ENCODE measurements at places on chromosomes 7 and 10.
A peak's percentile ranks its signal among the peaks of the same experiment; 100 is the strongest.

- DNase-seq, result peak; percentile 35
Observed at GRCh38 chr10:98353170-98353569, 61.8 kb downstream of the PYROXD2 start.

DNA sequence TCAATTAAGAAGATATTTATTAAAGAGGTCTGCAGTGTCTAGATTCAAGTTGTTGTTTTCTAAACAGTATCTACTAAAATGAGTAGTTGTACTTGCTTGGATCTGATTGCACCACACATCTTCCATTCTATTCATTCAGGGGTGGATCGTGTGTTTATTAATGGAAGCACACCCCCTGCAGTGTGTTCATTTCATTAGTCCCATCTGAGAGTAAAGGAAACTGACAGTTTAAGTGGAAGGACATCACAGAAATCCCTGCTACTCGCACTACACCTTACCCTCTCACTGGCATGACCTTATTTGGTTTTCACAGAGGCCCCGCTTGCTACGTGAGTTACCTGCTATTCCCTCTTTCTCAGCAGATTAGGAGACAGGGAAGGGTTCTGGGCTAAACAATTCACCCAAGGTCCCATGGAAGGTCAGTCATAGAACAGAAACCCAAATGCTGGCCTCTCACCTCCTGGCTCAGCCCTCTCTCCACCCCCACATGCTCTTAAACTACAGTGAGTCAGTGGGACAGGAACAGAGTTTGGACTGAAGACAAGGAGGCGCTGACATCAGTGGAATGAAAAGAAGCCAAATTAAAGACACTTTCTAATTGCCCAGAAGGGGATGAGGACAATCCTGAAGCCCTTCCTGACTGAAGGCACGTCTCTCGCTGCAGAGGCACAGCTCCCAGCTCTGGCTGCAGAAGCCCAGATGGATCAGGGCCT, 369.2 kb upstream of the NRP1 start:
- DNase-seq, result no peak

DNA sequence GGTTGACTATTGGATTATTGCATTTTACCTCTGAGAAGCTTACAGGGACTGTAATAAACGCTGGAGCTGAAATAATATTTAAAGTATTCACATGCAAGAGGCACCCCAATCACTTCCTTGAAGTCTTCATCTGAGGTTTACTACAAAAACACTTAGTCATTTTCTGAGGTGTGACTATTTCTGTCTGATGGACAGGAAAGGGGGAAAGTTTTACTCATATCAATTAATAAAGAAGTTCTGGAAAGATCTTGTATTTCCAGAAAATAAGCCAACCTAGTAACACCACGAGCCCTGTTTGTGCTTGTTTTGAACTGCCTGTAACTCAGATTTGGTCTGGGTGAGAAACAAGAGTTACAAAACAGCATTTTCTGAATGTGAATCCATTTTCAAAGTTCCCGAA, 63.9 kb upstream of the PRKCQ start:
- DNase-seq, result no peak

GRCh38 chr7:158272509-158273137, 315.0 kb downstream of the PTPRN2 start:
- DNase-seq, result no peak

DNA sequence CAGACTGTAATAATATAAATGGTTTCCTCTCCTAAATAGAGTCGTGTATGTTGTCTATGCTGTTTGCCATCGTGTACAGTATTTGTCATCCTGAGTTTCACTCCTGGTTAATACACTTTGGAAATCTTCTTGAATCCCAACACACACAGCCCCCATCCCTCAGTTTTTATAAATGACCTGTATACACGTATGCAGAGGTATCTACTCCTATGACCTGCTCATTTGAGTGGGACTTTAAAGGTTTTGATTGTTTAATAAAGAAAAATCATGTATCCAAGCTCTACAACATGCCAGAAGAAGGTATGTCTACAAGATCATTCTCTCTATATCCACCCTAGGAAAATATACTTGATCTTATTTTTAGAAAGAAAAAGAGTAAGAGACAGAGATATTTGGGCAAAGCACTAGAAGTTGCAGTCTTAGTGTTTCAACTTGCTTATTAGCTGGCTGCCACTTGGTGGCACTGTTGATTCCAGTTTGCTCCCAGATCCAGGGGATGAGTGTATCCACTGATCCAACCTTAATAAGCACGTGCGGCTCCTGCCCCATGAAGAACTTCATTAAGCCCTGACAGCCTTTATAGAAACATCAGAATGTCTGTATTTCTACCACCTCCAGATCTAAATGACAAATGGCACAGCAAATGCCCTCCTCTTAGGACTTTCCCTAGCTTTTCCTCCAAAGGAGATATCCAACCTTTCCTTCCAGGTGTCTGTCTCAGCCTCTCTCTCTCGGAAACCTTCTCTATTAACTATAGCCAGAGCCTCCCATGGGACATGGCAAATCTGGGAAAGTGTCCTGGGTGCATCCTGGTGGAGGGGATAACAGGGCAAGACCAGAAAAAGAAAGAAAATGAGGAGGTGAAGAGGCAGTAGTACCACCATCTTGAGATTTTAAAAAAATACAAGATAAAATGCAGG, 181.6 kb upstream of the NEBL start:
- peak; percentile 85 for DNase-seq

DNA sequence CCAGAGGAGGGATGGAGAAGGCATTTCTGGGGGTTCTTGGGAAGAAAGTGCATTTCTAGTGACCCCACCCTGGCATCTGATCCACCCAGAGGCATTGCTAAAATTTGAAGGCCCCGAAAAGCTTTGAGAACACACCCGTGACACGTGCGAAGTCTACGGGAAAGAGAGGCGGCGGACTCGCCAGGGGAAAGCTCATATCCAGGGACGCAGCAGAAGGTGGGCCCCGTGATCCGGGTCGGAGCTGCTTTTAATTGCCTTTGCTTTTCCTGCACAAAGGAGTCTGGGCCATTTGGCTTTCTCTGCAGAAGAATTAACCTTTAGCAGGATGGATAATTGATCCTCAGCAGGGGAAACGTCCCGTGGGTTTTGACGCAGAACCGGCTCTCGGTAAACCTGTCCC, 50.3 kb downstream of the CARD11 start:
- DNase-seq, result no peak

- peak; percentile 27 for DNase-seq
Observed at GRCh38 chr7:95330961-95331337, 6.6 kb upstream of the PON1 start.

DNA sequence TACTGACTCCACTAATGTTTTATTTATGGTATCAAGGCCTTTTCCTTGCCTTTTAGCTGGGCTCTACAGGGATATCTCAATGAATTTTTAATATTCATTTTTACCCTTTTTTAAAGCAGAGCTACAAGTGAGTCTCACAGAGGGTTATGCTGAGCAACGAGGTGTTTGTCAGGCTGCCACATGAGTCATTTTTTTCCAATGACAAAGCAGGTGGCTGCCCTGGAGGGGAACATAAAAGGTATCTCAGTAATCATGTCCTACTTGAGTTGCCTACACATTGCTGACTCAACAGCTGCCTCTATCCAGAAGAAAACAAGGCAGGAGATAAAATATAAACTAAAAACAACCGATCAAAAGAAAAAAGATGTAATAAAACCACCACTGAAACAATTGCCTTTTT, 1004.9 kb upstream of the POT1 start:
- no peak for DNase-seq

- DNase-seq, result no peak
Observed at GRCh38 chr7:281637-282036, 8.3 kb upstream of the FOXL3 start.

- DNase-seq, result no peak
Observed at GRCh38 chr10:98314532-98315284, 46.7 kb upstream of the LOXL4 start.

GRCh38 chr7:2566890-2567678, 8.3 kb downstream of the IQCE start:
- peak; percentile 86 for DNase-seq

- DNase-seq, result no peak
Observed at GRCh38 chr10:70978816-70979480, 90.6 kb upstream of the PCBD1 start.

- DNase-seq, result no peak
Observed at GRCh38 chr10:72013202-72013945, 49.2 kb downstream of the CHST3 start.

DNA sequence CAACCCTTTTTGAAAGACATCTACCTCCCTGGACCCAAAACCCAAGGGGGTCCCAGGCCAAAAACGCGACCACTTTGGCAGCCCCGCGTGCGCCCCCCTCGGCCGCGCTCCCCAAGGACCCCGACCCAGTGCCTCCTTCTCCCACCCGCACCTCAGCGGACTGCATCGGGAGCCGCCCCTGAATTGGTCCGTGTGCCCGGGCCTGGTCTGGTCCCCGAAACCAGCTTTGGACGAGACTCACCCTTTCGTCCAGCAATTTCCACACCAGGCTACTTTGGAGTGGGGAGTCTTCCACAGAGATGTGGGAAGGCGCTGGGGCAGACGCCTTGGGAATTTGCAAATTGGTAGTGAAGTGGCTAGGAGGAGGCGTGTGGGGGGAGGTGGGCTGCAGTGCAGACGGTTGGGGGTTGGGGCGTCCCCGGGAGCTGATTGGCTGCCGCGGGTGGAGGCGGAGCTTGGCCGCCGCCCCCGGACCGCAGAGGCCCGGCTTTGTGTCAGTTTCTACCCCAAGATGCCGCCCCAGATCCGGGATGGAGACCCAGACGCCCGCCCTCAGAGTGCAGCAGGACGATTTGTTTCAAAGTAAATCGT, 16.9 kb downstream of the TCAF1 start:
- DNase-seq, result peak; percentile 85

DNA sequence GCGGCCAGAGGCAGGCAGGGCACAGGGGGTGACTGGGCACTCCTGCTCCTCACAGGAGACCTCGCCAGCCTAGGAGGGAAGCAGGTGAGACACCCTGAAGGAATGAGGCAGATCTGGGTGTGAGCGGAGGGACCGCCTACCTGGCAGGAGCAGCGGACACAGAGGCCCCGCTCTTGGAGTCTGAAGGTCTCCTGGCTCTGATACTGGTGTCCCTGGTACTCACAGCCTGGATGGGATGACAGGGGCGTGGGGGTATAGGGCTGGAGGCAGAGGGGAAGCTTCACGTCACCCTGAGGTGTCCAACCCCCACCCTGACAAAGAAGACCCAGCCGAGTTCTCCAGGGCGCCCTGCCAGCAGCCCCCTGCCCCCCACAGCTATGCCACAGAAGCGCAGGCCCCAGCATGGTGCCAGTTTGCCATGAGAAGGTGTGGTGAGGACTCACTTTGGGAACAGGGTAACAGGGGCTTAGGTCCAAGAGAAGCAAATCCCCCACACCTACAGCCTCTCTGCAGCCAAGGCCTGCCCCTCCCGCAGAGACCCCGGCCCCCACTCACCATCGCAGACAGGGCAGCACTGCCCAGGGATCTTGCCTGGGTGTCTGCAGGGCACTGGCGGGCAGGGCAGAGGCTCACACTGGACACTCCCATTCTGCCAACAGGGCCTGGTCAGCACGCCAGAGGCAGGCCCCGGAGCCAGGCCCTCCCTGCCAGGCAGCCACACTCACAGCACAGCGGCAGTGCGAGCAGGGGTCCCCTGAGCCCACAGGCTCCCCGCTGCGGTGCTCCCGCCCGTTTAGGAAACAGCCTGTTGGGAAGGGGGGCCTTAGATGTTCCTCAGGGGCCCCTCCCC, 17.0 kb downstream of the KCP start:
- no peak for DNase-seq

- no peak for DNase-seq
Observed at GRCh38 chr7:37642028-37642540, 41.5 kb upstream of the GPR141 start.

DNA sequence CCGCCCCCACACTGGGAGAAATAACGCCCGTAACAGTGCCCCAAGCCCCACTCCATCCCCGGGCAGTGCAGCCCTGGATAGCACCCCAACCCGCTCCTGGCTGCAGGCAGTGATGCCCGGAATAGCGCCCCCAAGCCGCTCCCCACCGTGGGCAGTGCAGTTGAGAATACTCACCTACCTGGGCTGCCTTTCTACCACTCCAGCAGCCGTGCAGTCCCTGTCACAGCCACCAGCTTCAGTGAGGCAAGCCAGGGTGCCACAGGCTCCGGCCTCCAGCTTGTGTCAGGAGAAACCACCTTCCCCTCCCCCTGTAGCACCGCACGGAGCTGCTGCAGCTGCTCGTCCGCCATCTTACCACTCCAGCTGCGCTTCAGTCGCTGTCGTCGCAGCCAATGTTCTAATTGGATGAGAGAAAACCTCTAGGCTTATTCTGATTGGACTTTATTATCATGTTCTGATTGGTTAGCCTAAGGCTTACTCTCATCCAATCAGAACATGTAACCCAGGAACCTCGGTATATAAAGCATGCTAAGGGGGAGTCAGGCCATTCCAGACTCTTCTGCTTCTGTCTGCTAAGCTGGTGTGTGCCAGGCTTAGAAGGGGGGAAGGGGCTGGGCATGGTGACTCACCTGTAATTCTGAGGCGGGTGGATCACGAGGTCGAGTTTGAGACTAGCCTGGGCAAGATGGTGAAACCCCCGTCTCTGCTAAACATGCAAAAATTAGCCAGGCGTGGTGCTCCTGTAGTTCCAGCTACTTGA, 53.2 kb upstream of the ZNF33B start:
- DNase-seq, result no peak

DNA sequence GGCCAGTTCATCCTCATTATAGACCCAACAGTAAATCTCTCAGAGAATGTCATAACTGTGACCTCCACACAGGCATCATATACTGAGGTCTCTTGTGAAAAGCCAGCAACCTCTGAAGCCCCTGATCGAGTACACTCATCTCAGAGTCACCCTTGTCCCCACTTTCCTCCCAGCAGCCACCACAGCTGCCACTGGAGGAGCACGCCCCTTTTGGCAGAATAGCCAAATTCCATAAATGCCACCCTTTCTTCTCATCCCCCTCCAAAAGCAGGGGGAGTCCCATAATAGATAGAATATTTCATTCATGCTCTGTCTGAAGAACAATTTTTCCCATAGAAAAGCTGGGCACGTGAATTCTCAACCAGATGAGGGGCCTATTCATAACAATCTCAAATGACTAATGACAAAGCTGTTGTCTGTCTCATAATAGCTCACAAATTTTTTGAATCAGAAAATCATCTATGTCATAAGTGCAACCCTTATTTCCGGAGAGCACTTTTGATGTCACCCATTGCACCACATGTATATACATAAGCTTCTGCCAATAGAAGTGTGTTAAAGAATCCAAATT, 47.4 kb downstream of the SGMS1 start:
- DNase-seq, result peak; percentile 54
